ENCODE measurements at places on chromosomes 2 and 18.

GRCh38 chr18:76720683-76721082 is 101.7 kb upstream of the ZNF236 start:
- DNase-seq, result no peak

- DNase-seq, result no peak
Observed at GRCh38 chr18:28127228-28127627, 49.7 kb downstream of the CDH2 start.

- DNase-seq, result no peak
Observed at GRCh38 chr2:98658816-98659490, 50.6 kb downstream of the UNC50 start.

- DNase-seq, result no peak
Observed at GRCh38 chr2:7881063-7881462, 800.8 kb upstream of the ID2 start.

- no peak for DNase-seq
Observed at GRCh38 chr18:9468998-9469397, 6.3 kb upstream of the RALBP1 start.
